ENCODE measurements at places on chromosomes 7 and 10.

DNA sequence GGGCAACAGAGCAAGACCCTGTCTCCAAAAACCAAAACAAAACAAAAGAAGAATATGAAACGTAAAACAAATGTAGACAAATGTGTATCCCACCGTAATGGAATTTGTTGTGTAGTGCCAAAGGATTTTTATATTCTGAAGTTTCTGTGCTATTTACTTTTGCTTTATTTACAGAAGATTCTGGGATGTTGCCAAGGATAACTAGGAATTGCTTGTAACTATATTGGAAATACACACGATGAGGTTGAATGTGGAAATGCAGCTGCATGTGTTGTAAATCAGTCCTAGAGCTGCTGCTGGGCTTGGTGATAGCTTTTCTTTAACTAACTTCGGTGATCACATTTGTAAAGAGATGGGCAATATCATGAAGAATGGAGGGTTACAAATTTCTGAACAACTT lies 39.5 kb downstream of the GALNT17 start:
- no peak for DNase-seq

GRCh38 chr10:86019141-86019540 lies 347.5 kb downstream of the GRID1 start:
- no peak for DNase-seq

GRCh38 chr7:66505531-66506451 lies 122.9 kb upstream of the KCTD7 start:
- DNase-seq = no peak

DNA sequence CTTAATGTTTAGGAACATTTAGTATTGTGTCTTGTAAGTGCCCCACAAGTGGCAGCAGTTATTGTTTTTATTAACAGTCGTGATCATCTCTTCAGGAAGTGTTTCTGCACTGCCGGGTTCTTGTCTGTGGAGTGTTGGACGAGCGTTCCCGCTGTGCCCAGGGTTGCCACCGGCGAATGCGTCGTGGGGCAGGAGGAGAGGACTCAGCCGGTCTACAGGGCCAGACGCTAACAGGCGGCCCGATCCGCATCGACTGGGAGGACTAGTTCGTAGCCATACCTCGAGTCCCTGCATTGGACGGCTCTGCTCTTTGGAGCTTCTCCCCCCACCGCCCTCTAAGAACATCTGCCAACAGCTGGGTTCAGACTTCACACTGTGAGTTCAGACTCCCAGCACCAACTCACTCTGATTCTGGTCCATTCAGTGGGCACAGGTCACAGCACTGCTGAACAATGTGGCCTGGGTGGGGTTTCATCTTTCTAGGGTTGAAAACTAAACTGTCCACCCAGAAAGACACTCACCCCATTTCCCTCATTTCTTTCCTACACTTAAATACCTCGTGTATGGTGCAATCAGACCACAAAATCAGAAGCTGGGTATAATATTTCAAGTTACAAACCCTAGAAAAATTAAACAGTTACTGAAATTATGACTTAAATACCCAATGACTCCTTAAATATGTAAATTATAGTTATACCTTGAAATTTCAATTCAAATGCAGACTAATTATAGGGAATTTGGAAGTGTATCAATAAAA lies 22.2 kb downstream of the PLA2G12B start:
- no peak for DNase-seq

GRCh38 chr7:50645186-50645585 lies 80.0 kb upstream of the DDC start:
- DNase-seq = no peak

- peak; percentile 63 for DNase-seq
Measured at GRCh38 chr7:37916673-37917660, at the start of gene SFRP4. Gene SFRP4, minus strand, starts transcription at chr7:37916817. Its CDS starts 280 bp downstream, at chr7:37916537.

- no peak for DNase-seq
Measured at GRCh38 chr10:89171996-89172395, 35.1 kb downstream of the CH25H start.

DNA sequence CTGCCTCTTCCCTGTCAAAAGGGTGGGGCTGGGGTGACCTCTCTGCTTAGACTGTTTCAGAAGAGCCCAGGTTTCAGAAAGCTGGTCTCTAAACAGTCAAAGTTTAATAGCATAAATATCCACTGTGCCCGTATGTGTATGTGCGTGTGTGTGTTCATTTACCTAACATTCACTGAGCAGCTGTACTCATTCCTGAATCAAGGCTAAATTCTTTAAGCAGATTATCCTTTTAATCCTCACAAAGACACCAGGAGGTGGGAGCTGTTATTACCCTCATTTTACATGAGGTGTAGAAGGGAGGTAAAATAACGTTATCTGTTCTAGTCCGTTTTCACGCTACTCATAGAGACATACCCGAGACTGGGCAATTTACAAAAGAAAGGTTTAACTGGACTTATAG lies 72.2 kb downstream of the RSU1 start:
- no peak for DNase-seq

DNA sequence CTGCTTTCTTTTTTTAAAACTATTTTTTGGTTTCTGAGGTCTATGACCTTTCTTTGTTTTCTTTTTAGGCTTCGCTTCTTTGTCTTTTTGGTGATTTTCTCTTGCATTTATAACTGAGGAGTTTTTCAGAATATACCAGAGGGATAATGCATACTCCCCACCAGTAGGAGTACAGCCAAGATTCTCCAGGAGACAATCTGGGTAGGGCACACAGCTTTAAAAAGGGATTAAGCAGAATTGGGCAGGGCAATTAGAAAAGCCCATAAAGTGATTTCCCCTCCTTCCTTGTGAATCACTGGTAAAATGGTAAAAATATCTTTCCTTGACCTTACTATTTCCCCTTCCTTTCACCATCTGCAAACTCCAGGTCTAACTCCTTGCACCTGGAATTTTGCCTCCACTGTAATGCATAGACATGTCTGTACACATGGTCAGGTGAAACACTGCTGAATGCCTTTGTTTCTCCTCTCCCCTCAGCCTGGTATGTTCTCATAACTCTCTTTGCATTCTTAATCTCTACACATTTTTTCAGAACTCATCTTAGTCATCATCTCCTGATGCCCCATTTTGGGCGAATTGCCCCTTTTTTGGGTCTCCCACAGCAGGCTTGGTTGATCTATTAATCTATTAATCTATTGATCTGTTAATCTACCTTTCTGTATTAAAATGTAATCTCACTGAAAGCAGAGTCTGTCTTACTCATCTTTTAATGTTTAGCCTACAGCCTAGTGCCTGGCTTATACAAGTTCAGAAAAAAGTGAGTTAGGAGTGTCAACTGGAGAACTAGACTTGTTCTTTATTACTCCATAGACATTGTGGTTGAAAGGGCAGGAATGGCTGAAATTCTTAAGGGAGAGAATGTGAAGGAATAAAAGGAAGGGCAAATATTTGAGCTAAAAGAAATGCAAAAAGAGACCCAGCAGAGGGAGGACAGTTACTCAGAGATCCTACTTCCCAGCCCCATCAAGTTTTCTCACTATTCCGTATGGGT lies 64.6 kb downstream of the MDFIC start:
- no peak for DNase-seq
